ENCODE measurements at places on chromosomes 7 and 10.

DNA sequence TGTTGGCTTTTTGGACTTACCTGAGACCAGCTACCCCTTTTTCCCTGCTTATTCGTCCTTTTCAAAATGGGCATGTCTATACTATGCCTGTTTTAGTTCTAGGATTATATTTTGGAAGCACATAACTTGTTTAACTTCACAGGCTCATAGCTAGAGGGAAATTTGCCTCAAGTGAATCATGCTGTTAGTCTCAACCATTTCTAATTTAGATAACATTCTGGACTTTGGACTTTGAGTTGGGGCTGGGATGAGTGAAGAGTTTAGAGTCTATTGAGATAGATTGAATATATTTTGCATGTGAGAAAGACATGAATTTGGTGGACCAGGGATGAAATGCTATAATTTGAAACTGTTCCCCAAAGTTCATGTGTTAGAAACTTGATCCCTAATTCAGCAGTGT is 554.6 kb upstream of the C7orf33 start:
- no peak for DNase-seq

GRCh38 chr7:81235997-81236396 is 317.1 kb upstream of the SEMA3C start:
- DNase-seq, result no peak

GRCh38 chr7:122618585-122619189 is 80.2 kb downstream of the RNF133 start:
- no peak for DNase-seq

GRCh38 chr10:132942101-132943057 is at the start of gene CFAP46:
CFAP46 (minus strand) TSS chr10:132942570; CDS start chr10:132942484, 86 bp downstream.
- no peak for DNase-seq

GRCh38 chr7:23918856-23919255 is 208.8 kb downstream of the STK31 start:
- DNase-seq, result no peak

DNA sequence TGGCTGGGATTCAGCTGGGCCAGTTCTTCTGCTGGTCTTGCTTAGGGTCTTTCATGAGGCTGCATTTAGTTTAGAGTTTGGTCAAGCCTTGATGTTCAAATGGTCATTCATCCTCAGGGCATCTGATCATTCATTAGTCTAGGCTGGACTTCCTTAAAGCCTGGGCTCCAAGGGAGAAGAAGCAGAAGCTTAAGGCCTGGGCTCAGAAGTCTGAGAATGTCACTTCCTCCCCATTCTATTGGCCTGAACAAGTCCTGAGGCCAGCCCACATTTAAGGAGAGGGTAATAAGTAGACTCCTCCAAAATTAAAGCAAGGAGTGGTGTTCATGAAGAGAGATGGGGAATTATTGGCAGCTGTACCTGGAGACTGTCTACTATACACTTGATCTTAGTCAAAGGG is 193.2 kb upstream of the HABP2 start:
- DNase-seq, result no peak

GRCh38 chr10:11005725-11006427 is 11.8 kb upstream of the CELF2 start:
- DNase-seq, result no peak

- DNase-seq, result no peak
These were observed 110.3 kb downstream of the KAT6B start for GRCh38 chr10:74936577-74937265.

- DNase-seq, result no peak
These were observed 171.2 kb downstream of the PRKAG2 start for GRCh38 chr7:151705636-151706276.
